Activated CD8-positive, alpha-beta memory T cell treated with anti-CD3 and anti-CD28 coated beads, Interleukin-2, amount 50 U/mL, for 4 hours (primary cell): ENCODE measurements at places on chromosomes 16 and 17.

DNA sequence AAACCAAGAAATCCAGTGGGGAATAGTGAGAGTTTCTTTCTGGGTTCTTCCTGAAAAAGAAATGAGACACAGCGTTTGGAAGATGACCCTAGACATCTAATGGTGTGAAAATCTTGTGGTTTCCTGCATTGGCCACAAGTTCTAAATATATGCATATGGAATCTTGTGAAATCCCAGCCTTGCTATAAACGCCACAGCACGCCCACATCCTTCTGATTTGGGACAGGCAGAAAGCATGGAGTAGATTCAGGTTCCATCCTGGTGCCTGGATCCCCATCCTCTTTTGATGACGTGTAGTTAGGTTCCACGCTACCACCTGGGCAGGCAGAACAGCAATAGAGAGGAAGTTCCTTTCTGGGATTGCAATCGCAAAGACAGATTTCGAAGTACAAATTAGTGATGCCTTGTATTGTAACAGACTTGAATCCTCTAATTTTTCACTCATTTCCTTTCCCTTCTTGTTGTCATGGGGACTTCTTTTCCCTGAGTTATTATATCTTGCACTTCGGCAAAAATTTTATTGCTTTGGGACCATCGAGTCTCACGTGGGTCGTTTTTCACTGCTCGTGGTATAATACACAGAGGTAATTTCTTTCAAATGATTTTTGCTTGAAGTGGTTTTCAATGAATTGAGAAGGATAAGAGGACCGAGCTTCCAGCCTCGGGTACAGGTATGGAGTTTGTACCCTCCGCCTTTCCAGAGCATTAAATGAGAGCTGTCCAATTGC, 37.6 kb downstream of the HS3ST4 start:
- DNase-seq, result no peak

GRCh38 chr17:80203471-80203963, 16.6 kb downstream of the SGSH start:
- no peak for DNase-seq

- no peak for DNase-seq
Observed at GRCh38 chr17:81428121-81428515, 32.9 kb downstream of the BAHCC1 start.

DNA sequence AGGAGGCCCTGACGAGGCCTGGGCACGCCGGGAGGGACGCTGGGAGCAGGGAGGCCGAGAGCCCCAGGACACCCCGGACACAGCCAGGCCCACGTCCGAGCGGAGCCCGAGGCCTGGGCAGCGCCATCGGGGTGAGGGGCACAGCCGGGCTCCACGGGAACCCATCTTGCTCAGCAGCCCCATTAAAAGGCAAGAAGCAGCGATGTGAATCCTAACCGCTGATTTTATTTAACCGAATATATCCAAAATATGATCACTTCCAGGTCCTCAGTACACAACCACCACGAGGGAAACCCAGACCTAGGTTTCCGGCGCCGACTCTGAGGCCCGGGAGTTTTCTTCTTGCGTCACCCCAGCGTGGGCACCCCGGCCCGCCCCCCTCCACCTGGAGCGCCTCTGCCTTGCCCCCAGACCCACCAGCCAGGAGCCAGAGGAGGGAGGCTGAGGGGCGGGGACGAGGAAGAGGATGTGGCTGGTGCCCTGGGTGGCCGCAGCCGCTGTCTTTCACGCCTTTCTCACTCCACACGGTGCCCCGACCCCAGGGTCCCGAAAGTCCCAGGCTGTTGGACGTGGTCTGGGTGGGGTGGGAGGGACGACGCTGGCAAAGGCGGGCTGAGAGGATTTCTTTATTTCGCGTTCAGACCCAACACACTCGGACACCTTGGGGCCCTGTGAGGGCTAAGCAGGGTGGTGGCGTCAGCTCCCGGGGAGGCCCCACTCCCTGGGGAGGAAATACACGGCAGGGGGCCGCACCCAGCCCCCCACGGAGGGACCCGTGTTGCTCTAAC, 568 bp upstream of the CCDC154 start:
- DNase-seq, result no peak

- peak; percentile 34 for DNase-seq
Observed at GRCh38 chr17:65013613-65014391, 42.7 kb downstream of the GNA13 start.

- no peak for DNase-seq
Observed at GRCh38 chr17:58870747-58871146, 115.1 kb downstream of the PPM1E start.

DNA sequence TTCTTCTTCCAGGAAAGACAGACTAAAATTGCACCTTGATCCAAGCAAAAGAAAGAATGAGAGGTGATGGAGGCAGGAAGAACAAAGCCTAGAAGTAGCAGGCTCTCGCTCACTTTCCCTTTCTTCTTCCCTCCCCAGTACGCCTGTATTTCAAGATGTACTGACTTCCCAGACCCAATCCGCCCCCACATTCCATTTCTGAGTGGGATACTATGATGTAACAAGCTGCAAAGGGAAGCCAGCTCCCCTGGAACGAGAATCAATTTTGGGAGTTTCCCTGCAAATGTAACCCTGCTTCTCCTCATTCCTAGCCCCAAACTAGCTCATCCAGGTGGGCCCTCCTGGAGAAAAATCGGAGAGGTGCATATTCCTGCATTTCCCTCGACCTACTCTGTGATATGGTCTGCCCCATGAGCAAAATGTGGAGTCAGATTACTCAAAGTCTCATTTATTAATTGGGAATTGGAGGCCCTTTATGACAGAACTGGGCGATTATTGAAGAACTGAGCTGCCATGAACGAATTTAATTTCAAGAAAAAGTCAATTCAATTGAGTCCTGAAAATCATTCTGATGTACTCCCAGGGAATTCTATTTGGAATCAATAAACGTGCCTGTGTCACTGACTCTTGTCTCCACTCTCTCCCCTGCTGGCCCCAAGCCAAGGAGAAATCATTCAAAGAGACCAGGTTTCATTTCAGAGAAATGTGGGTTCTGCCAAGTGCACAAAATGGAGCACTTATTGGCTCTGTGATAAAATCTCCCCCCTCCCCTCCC, 398.9 kb downstream of the SHISA9 start:
- DNase-seq, result no peak

GRCh38 chr17:27473748-27474609, 17.7 kb downstream of the KSR1 start:
- DNase-seq, result peak; percentile 78

GRCh38 chr16:85833219-85833920, 33.9 kb downstream of the COX4I1 start:
- no peak for DNase-seq

GRCh38 chr17:57694051-57694450, 51.0 kb downstream of the CCDC182 start:
- DNase-seq, result no peak

DNA sequence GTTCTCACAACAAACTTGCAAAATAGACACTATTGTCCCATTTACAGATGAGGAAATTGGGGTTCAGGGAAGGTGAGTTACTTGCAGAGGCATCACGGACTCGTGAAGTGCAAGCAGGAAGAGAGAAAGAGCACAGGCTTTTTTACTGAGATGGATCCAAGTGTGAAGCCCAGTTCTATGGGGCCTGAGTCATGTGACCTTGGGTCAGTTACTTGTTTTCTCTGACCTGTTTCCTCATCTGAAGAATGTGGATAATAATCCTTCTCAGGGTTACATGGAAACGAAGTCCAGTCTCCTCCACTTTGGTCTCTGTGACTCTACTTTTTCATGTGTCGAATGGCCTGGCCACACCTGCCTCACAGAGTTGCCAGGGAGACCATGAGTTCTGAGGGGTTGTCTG, 134.4 kb downstream of the SPACA3 start:
- DNase-seq, result no peak

GRCh38 chr17:14228903-14229302, 7.8 kb downstream of the CDRT15 start:
- DNase-seq, result no peak

- no peak for DNase-seq
Observed at GRCh38 chr17:39627712-39628516, 1.2 kb downstream of the PPP1R1B start.

GRCh38 chr16:88448461-88449266, 4.4 kb upstream of the ZFPM1 start:
- DNase-seq, result no peak

GRCh38 chr17:61285526-61286320, 113.9 kb upstream of the TBX2 start:
- DNase-seq, result no peak

DNA sequence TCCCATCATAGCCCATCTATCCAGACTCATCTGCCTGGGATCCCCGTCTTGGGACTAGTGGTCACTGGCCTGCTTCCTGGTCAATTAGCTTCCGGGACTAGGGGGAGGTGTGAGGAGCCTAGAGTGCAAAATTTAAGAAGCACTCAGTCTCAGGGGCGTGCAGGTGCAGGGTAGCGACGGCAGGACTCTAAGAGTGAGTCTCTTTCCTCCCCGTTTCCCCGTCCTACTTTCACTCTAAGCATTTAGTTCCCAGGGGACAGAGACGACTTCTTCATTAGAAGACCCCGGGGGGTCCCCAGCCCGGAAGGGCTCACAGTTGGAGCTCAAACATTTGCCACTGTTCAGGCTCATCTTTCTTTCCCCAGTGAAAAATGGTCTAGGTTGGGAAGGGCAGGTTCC, 677 bp upstream of the ZNHIT3 start:
- no peak for DNase-seq

GRCh38 chr17:31541559-31541958, 150.1 kb downstream of the RAB11FIP4 start:
- no peak for DNase-seq

- DNase-seq, result no peak
Observed at GRCh38 chr17:427891-428290, 75.3 kb upstream of the RPH3AL start.

DNA sequence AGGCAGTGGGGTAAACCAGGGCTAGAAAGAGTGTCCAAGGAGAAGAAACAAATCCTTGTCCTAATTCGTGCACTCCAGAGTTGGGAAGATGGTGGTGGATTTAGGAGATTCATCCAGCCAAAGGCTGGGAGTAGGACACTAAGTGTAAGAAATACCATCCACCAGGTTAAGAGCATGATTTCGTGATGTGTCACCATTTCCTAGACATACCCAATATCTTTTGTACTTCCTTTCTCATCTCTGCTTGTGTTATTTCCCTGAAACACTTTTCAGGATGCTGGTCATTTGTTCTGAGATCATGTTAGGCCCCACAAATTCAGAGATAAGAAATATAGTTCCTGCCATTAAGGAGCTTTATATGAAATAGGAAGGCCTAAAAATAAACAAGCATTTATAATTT, 106.3 kb upstream of the HLF start:
- DNase-seq, result no peak

DNA sequence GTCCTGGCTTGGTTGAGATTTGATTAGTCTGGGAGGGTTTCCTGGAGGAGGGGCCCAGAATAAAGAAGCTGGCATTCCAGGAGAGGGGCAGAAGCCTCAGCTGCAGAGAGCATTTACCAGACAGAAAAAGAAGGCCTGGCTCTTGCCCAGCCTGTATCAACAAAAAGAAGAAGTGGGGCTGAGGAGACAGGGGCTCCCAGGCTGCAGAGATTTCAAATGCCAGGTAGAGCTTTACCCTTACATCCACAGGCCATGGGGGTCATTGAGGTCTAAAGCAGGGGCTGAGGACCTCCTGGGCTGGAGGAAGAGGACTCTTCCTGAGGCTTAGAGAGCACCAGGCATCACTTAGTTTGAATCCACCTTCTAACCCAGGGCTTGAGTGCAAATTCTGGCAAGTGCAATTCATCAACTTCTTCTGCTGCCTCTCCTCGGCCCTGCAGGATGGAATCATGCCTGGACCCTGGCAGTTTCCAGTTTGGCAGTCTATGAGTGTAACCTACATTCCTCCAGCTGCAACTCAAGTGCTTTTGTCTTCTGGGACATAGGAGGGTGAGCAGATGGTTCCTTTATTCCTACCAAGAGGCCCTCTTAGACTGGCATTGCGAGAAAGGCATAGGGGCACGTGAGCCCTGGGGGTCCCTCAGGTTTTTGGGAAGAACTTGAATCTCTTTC, 15.3 kb downstream of the CA7 start:
- no peak for DNase-seq

- no peak for DNase-seq
Observed at GRCh38 chr17:66337866-66338485, 35.6 kb downstream of the PRKCA start.

GRCh38 chr17:62916684-62917571, 49.1 kb upstream of the TANC2 start:
- DNase-seq, result no peak

- no peak for DNase-seq
Observed at GRCh38 chr17:75228305-75228704, 22.8 kb downstream of the NUP85 start.

DNA sequence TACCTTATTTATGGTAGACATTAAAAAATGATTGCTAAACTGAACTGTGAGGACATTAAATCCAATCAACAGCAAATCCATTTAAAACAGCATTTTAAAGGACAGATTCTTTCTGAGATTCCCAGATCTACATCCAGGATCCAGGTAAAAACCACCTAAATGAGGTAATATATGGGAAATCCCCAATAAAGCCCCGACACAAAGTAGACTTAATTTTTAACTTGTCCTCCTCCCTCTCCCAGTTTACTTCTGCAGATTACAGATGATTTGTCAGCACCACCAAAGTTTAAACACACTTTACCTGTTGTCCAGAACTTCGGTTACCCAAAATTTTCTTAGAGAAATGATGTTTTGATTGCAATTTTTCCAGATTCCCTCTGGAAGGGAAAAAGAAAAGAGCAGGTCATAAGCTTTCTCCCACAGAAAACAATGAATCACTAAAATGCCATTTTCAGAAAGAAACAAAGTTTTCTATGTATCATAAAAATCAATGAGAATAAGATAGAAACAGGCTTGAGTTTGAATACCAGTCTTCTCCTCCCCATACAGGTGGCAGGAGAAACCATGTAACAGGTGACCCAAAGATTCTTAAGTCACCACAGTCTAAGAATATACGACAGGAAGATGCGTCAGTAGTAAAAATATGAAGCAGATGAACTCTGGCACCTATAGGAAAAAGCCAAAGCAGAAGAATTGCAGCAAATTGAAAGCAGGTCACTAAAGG, 22.8 kb downstream of the GJC1 start:
- DNase-seq, result no peak

DNA sequence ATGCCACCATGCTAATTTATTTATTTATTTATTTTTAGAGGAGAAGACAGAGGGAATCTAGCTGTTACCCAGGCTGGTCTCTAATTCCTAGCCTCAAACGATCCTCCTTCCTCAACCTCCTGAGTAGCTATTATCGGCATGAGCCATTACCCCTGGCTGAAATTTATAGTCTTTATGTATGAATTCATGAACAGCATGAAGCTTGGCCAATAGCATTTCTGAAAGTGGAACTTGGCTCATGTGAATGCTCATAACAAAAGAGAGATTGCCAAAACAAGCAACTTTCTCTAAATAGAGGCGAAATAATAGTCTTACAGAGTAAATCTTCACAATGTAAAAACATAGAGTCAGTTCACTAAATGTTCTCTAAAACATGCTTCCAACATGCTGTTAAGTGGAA, 30.1 kb upstream of the SMURF2 start:
- DNase-seq, result no peak
